Endothelial cell of umbilical vein (primary cell): ENCODE measurements at places on chromosomes 3 and 15. TPM values are rescaled to one million over a fixed set of nuclear protein-coding genes. Genes with fewer than 3 reads are reported as not detected.

PRSS50 gene
- total RNA-seq: not detected in 2 replicates

ST8SIA2 gene
- total RNA-seq: 0.35 TPM in 1 of 2 replicates, not detected in the other

- DNase-seq: no peak
These were observed 3.3 kb upstream of the GMNC start for GRCh38 chr3:190865828-190866227.

- no peak for DNase-seq
These were observed 9.9 kb upstream of the TFDP2 start for GRCh38 chr3:142159083-142159740.

SV2B gene
- total RNA-seq: not detected in 2 replicates

- no peak for DNase-seq
These were observed 293.9 kb upstream of the PROK2 start for GRCh38 chr3:72078676-72079368.

- DNase-seq: peak; percentile 4
These were observed 156.5 kb downstream of the PDCD6IP start for GRCh38 chr3:33954956-33955355.

COX5A gene
- 220 and 232 TPM in 2 replicates for total RNA-seq

- no peak for DNase-seq
These were observed 267.4 kb downstream of the ABHD5 start for GRCh38 chr3:43958005-43958770.

DNA sequence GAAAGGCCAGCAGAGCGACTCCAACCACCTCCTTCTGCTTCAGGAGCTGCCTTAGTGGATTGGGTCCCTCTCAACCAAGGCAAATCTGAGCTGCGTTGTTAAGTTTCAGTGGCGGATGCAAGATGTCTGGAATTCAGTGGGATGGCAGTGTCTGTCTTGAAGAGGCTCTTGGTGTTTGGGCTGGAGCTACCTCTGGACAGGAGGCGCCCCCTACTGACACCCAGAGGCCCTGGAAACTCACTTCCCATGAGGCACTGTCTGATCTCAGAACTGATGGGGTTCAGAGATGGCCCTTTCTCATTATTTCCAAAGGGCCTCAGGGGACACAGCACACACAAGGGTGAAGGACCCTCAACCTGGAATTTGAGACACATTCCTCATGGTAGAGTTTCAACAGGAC is 6.0 kb upstream of the SLC28A1 start:
- DNase-seq: peak; percentile 55

DNA sequence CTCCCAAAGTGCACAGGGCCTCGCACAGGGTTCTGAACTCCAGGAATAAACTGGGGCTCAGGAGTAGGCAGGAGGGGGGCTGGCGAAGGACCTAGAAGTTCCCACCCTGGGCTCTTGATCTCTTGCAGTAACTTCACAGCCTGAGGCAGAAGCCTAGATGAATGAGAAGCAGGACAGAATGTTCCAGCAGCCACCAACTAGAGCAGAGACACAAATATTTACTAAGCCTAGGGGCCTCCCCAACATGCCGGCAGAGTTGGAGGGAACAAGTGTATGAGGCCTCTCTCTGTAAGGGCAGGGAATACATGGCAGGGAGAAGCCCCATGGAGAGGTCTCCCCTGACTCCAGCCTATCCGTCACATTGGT is 25.3 kb upstream of the C15orf39 start:
- DNase-seq: no peak

DNA sequence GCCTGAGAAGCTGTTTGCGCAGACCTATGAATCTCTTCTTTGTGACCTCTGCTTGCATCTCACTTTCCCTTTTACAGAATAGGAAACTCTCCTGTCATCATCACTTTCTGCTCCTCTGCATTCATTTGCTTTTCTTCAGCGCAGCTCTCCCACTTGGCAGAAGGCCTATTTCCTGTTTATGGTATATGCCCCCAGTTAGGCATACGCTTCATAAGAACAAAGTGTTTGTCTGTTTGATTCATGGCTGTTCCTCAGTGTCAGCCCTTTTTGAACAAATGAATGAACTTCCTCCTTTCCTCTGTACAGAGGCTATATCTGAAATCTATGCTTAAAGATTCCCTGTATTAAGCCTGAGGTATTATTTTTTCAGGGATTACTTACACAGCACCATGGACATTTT is 1216.9 kb upstream of the GBE1 start:
- no peak for DNase-seq

DNASE1L3 gene
- 0.95 and 0.99 TPM in 2 replicates for total RNA-seq

DNA sequence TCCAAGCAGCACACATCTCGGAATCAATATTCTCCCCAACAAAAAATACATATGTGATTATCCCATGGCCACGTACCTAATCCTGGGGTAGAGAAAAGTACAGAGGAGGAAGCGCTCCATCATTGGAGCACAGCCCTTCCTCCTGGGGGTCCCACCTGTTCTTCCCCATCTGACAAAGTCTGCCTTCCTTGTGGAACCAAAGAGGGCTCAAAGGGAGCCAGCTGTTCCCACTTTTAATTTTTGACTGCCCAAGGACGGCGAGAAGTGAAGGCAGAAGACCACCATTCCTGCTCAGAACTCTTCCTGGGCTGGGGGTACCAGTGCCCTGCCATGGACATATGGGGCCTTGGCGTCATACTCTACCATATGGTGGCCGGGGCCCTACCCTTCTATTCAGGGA is 14.1 kb upstream of the FANCD2 start:
- no peak for DNase-seq

CD200 gene
- total RNA-seq: 7.2 and 8.2 TPM in 2 replicates

XIRP1 gene
- not detected in 2 replicates for total RNA-seq

GRCh38 chr3:69712933-69713332 is 26.3 kb upstream of the MITF start:
- DNase-seq: no peak

DNA sequence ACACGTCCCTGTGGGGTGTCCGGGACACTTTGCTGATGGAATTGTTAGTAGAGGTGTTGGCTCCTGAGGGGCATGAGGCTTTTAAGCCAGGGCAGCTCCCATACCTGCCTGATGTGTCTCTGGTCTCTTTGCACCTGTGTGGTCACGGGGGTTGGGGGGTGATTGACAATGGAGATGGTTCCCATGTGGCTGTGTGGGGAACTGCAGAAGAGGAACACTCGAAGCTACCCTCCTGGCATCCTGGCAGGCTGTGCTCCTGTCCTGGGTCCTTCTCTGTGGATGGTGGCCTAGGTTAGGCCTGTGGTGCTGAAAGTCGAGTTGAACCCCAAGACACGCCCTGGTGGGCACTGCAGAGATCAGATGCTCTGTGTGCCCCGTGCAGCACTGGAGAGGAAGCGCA is 73.4 kb downstream of the HMCES start:
- no peak for DNase-seq

TTLL13 gene
- not detected in 2 replicates for total RNA-seq

DNA sequence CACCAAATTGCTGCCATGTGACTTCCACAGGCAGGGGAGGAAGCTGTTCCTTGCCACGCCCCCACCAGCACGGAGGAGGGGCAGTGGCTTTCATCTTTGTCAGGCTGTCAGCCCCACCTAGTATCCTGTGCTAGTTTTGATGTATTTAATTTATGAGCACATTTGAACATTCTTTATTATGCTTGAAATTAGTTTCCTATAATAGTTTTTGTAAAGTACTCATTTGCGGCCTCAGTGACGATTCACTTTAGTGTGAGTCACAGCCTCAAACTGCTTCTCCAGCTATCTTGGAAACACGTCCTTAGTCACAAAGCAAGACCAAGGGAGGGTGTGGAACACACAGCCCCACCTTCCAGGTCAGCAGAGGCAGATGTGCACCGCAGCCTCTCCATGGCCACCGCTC is 239.9 kb upstream of the ATP10A start:
- DNase-seq: no peak

THPO gene
- total RNA-seq: not detected in 2 replicates

THRB gene
- 0.18 TPM in 1 of 2 replicates, not detected in the other for total RNA-seq

DNA sequence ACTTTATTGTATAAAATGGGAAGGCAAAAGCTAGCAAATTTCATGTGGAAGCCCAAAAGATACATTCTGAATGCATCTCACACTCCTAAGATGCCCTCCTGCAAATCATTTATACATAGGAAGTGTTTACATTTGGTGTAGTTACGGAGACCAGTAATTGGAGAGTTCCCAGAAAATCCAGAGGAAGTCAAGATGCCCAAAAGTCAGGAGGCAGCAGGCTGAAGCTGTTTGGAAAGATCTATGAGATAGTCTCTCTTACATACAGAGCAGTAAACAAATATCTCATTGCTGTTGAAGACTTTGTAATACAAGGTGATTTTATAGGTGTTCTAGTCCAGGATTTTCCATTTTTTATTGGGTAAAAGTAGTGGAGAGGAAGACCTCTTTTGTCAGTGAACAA is 8.8 kb downstream of the KLHL24 start:
- peak; percentile 11 for DNase-seq

DNA sequence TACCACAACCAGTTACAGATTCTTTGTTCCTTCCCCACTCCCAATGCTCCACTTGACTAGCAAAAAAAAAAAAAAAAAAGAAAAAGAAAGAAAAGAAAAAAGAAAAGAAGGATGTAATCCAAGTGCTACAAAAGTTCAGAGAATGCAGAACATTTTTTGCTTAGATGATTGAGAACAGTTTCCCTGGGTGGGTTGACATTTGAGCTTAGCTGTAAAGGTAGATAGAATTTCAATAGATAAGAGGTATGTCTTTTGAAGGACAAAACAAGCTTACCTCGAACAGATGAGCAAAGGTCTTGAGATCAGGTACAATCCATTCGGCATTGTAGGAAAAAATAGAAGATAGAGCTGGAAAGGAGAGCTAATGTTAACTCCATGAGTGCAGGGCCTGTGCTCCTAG is 344.6 kb upstream of the NECTIN3 start:
- DNase-seq: no peak

RFTN1 gene
- 43.3 and 45.1 TPM in 2 replicates for total RNA-seq

GRCh38 chr3:38723569-38724391 is 74.3 kb upstream of the SCN5A start:
- peak; percentile 51 for DNase-seq

GRCh38 chr3:117962750-117963149 is 1071.9 kb downstream of the IGSF11 start:
- no peak for DNase-seq

GRCh38 chr3:170128259-170128976 is 53.1 kb downstream of the PHC3 start:
- DNase-seq: no peak

DNA sequence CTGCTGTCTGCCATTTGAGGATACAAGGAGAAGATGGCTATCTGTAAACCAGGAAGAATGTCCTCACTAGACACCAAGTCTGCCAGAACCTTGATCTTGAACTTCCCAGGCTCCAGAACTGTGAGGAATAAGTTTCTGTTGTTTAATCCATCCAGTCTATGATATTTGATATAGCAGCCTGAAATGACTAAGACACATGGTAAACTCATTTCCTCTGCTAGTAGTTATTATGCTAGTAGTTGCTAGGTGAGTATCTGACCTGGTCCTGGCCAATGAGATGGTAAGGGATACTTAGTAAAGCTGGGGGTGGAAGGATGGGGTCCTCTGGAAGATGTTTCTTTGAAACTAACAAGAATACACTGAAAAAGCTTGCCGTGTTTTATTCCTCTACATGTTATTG is 280.7 kb upstream of the ARHGEF26 start:
- no peak for DNase-seq

- peak; percentile 70 for DNase-seq
These were observed 107.6 kb upstream of the FXR1 start for GRCh38 chr3:180804916-180805315.

- DNase-seq: no peak
These were observed 84.4 kb upstream of the GOLGA6B start for GRCh38 chr15:72570059-72570458.

GRCh38 chr3:196918968-196919367 is 23.4 kb downstream of the NCBP2 start:
- DNase-seq: no peak

DNA sequence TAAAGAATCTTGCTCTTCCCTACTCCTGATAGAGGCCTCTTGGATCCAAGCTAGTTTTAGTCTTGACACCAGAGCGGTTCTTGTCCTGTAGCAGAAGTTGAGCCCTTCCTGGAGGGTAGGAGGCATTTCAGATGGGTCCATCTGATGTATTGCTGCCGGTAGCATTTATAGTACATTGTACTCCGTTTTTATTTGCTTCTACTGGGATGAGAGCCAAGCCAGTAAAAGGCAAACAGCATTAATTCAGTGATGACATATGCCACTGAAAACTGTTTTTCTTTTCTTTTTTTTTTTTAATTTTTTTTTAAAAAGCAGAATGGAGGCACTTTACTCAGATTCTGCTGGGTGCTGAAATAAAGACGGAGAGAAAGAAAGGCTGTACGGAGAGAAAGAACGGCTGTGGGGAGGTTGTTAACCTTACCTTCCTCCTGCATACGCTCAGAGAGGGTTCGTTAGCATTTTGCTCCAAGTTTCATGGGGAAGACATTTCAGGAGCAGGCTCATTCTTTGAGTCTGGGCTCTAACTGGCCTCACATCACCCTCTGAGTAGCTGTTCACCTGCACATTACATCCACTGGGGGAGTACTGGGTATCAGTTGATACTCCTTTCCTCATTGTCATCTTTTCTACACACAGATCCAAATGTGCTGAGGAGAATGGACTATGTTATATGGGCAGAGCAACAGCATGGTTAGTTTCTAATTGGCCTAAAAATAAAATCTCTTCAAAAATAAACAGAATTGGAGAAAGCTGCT is 161.5 kb downstream of the FEZF2 start:
- DNase-seq: no peak

DNA sequence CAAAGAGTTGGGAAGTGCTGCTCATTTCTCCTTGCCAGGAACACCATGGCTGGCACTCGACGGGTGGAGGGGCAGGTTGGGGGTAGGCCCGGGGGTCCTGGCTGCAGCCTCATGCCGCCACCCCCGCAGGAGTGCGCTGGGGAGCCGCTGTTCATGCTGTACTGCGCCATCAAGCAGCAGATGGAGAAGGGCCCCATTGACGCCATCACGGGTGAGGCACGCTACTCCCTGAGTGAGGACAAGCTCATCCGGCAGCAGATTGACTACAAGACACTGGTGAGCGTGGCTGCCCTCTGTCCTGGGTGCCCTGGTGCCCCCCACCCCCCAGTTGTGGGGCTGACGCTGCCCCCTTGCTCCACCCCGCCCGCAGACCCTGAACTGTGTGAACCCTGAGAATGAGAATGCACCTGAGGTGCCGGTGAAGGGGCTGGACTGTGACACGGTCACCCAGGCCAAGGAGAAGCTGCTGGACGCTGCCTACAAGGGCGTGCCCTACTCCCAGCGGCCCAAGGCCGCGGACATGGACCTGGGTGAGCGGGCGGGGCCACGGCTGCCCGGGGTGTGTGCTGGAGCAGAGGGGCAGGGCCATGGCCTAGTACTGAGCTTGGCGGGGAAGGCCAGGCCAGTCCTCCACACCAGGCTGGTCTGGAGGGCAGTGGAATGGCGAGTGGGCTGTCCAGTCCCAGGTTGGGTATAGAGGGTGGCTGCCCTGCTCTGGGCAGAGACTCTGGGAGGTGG is 45.1 kb downstream of the PLXNA1 start:
- DNase-seq: no peak

DNA sequence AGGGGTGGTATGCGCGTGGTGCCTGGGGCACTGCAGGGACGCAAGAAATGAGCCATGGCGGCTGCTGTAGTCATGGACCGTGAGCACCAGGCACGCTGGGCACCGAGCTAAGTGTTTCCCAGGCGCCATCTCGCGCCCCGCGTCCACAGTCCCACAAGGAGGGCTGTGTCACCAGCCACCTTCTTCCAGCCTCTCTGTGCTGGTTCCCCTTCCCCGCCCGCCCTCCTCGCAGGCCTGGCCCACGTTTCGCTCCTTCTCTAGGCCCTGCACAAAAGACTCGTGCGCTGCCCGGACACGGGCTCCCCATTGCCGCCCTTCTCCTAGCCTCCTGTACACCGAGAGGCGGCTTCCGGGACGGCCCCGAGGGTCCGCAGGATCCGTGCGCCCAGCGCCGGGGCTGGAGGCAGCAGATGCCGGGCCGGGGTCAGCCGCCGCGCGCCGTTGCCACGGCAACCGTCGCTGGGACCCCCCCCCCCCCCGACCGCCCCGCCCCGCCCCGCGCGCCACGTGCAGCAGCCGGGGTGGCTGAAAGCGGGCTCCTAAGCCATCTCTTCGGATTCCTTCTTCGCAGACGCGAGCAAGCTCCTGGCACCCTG is 113.4 kb downstream of the SRGAP3 start:
- DNase-seq: no peak
